Stimulated activated CD8-positive, alpha-beta memory T cell treated with anti-CD3 and anti-CD28 coated beads, Interleukin-15, amount 100 ng/mL, for 4 hours (primary cell): ENCODE measurements at places on chromosomes 12 and 14.

- no peak for DNase-seq
Measured at GRCh38 chr12:75437564-75437963, 43.0 kb upstream of the GLIPR1 start.

DNA sequence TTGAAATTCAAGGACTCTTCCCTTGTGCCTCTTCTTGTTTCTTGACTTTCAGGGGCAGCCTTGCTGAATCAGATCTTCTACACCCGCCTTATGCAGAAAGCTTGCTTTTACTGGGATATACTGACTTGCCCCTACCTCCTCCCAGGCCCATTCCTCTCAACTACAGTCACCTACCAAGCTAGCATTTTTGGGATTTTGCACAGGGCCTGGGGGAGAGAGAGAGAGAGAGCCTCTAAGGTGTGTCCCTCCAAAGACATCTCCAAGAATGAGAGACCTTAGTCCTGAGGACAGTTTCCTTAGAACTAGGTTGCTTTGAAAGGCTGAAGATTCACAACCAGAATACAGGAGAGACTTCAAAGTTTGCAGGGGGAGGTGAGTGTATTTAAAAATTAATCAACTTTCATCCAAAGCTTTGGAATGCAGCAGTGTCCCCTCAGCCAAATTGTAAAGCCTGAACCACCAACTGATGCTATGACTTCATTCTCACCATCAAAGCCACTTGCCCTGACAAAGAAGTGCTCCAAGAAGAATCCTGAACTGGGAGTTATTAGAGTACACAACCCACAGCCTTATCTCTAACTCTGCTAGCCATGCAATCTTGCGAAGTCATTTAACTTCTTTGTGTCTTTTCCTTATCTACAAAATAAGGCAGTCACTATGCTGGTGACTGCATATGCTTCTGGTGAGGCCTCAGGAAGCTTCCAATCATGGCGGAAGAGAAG lies 96.1 kb upstream of the EGLN3 start:
- no peak for DNase-seq

GRCh38 chr12:28817524-28817923 lies 331.6 kb upstream of the FAR2 start:
- no peak for DNase-seq

- DNase-seq, result no peak
Measured at GRCh38 chr14:66345986-66346385, 140.2 kb upstream of the CCDC196 start.

GRCh38 chr12:85775091-85775490 lies 61.1 kb downstream of the RASSF9 start:
- no peak for DNase-seq

DNA sequence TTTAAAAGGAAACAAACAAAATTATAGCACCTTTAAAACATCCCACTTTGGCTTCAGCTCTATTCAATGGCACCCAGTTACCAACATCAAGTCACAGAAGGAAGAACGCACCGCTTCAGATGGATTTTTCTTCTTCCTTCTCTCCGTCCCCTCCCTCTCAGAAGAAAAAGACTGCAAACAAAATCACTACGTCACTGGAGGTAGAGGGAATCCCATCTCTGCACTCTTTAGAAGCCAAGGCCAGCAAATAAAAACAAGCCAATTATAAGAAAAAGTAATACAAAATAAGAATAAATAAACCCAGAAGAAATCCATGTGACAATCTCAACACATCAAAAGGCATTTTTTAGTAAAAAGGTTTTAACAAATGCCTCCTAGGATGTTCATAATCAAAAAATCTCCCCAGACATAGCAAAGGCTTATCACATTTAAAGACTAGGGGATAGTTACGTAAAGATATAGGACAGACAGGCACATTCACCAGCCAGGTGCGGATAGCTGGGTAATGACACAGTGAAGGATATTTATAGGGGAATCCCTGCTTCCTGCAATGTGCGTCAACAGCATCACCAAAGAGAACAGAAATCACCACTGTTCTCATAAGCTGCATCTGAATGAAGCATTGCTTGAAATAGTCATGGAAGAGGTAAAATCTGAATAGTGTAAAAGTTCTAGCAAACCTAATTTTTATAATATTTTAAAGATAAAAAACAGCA lies 89.4 kb downstream of the R3HDM2 start:
- DNase-seq, result no peak

DNA sequence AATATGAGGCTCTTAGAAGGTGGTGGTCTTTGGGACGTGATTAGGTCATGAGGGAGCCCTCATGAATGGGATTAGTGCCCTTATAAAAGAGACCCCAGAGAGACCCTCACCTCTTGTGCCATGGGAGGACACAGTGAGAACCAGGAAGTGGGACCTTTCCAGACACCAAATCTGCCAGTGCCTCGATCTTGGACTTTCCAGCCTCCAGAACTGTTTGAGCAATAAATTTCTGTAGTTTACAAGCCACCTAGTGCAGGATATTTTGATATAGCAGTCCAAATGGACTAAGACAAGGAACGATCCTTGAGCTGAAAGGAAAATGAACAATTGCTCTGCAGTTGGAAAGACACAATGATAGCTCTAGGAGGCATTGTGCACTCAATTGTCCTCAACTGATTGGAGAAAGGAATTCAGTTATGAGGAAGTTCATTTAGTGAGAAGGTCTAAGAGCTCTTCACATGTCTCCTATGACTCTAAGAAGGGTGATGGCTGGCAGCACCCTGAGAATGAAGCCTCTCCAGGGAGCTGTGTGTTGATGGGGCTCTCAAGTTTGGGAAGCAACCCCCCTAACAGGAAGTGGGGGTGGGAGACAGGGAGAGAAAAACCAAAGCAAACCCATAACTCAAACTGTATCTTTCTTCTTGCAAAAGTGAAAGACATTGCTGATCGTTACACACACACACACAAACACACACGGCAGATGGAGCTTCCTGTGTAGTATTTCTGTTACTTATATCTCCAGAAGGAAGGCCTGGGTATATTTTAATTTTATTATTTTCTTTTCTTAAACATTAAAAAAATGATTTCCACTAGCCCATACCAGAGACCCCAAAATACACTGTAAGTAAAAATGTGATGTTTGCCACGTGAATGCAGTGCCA lies 21.0 kb downstream of the CHST11 start:
- no peak for DNase-seq

GRCh38 chr12:79515530-79515935 lies 175.2 kb downstream of the PAWR start:
- DNase-seq, result no peak

DNA sequence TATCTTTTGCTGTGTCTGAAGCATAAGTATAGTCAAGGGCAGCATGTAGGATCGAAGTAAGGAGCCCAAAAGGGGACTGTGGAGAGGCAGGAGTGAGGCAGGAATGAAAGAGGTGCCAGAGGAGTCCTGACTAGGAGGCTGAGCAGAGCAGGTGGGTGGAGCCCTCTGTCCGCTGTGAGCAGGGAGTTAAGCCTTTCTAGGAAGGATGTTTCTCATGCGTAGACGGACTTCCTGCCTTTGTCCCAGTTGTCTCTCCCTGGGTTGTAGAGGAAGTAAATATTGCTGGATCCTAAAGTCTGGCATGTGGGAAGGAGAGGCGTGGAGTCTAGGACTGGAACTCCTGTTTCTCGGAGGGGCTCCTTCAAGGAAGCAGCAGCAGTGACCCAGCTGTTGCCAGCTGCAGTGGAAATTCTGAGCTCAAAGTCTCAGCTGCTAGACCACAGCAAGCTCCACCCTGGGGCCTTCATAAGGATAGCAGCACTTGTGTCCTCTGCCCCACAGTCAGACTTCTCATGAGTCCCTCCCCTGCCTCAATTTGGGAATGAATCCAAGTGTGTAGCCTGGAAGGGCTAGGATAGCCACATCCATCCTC lies 44.0 kb downstream of the RBMS2 start:
- DNase-seq, result no peak

DNA sequence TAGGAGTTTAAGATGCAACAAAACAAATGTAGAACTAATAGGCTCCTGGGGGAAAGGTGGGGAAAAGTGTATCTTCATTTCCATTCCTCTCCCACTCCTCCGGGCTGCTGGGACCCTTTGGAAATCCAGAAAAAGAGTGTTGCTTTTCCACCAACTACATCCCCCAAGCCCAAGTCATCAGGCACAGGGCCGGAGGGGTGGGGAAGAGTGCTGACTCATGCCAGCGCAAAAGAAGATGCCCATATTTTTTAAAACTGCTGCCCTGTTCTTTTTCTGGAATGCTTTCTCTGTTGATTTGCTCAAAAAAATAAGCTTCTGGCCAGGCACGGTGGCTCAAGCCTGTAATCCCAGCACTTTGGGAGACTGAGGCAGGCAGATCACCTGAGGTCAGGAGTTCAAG lies 70.9 kb downstream of the TBK1 start:
- DNase-seq, result no peak

- DNase-seq, result no peak
Measured at GRCh38 chr12:18221726-18222125, 39.6 kb upstream of the PIK3C2G start.

GRCh38 chr12:115227137-115227615 lies 543.2 kb upstream of the TBX3 start:
- no peak for DNase-seq

DNA sequence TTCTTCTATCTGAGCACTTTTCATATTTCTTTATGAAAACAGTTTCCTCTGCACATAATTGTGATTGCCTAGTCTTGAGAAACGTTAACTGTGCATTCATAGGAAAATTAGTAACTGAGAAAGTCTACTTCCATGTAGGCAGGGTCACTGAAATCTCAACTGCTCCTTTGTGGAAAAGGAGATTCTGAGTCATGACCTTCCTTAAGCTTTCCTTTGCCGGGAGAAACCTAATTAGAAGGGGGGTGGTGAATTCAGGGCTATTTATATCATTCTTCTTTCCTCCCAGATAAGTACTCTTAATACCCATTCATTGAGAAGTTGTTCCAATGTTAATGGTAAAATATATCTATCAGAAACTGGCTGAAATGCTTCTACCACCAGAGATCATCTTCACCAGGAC lies 751.0 kb upstream of the TMEM132C start:
- no peak for DNase-seq

DNA sequence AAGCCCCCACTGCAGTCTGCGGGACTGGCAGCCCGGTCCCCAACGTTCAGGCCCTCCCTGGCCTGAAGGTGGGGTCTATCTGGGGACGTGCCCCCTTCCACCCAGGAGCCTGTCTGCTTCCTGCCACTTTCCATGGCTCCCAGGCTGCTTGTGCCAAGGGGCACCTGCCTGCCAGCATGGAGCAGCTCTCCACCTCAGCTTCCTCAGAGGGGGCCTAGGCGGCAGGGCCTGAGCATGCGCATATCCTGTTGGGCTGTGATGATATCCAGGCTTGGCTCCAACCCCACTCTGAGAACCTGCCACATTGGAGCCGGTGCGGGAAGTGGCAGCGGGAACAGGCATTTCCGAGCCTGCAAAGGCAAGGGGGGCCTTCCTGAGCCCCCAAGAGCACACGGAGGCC lies 57.4 kb downstream of the FUT8 start:
- no peak for DNase-seq

GRCh38 chr12:66272650-66273049 lies 29.6 kb upstream of the HELB start:
- DNase-seq, result no peak

DNA sequence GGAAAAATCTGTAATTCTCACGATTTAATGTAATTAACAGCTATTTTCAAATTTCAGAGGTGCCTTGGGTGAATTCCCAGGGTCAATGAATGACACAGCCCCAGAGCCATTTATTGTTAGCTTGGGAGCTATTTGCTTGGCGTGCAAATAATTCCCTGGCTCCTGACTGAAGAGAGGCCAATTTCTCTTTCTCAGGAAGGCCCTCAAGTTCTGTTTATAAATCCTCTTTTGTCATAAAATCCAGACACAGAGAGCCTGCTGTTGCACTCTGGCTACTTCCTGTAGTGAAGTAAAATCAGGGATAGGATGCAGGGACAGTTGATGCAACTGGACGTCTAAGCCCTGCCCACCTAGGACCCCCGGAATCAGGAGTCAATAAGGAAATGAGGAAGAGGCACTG lies 154.3 kb downstream of the TMX1 start:
- DNase-seq, result no peak
